ENCODE measurements at places on chromosomes 7 and 10.
A peak's percentile ranks its signal among the peaks of the same experiment; 100 is the strongest.

- DNase-seq, result no peak
Measured at GRCh38 chr10:74011770-74012169, 13.9 kb downstream of the VCL start.

DNA sequence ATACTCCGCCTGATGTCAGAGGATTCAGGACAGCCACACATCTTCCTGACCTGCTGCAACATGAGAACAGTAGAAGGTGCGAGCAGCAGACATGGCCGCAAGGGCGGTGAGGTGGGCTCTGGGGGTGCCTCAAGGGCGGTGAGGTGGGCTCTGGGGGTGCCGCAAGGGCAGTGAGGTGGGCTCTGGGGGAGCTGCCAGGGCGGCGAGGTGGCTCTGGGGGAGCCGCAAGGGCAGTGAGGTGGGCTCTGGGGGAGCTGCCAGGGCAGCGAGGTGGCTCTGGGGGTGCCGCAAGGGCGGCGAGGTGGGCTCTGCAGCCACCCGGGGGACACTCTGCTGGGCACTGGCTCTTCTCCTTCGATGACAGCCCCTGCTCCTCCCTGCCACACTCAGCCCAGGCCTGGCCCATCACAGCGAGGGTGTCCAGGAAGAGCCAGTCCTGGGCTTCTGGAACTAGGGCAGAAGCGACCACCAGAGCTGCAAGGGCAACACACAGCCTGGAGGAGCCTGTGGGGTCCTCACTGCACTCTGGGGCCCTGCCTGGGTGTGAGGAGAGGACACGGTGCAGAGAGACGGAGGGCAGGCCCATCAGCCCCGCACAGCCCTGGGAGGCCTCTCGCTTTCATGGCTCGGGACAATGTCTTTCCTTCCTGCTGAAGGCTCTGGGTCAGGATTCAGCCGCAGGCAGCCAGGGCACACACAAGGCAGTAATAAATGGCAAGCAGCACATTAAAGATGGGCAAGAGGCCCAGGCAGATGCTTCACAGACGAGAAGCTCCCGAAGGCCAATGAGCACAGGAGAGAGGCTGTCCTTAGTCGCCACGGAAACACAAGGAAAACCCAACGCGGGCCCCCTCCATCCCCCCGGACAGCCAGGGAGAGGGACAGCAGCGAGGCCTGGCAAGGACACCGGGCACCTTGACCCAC is 42.5 kb downstream of the STK32C start:
- DNase-seq, result no peak

- no peak for DNase-seq
Measured at GRCh38 chr10:17231788-17232187, 3.7 kb downstream of the VIM start.

GRCh38 chr7:2063563-2064260 is 169.0 kb downstream of the MAD1L1 start:
- DNase-seq, result no peak

DNA sequence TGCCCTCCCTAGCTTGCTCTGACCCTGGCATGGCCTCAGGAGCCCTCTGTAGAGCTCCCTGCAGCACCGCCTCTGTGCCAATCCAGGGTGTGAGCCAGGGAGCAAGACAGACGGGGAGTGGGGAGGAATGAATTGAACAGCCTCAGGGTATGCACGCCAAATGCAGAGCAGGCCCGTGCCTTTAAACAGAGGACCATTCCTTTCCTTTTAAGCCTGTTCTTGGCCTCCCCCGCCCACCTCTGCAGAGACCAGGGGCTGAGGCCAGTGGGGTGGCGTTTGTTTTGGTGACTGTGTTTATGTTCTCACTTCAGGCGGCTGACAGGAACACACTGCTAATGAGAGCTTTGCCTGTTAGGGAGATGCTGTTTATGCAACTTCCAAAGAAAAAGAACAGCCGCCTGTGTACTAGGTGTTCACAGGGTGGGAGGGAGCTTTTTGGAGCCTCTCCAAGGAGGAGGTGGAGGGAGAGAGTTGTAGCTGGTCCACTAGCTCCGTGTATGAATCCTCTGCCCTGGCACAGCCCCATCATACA is 528.1 kb upstream of the DPP6 start:
- no peak for DNase-seq

DNA sequence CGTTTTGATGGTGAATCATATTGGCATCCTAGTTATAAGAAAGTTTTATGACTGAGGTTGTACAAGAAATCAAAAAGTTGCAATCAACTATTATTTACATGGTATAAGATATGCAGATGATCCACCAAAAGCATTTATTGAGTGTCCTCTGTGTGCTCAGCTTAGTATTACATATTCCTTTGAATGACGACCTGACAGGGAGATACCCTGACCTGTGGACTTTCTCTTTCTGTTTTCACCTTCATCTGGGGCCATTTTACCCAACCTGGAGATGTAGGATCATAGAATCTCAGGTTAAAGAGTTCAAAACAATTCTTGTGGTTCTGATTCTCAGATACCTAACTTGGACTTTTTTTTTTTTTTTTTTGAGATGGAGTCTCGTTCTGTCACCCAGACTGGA is 269.1 kb upstream of the SORCS1 start:
- DNase-seq, result no peak

- DNase-seq, result no peak
Measured at GRCh38 chr10:35558276-35558675, 46.9 kb upstream of the GJD4 start.

DNA sequence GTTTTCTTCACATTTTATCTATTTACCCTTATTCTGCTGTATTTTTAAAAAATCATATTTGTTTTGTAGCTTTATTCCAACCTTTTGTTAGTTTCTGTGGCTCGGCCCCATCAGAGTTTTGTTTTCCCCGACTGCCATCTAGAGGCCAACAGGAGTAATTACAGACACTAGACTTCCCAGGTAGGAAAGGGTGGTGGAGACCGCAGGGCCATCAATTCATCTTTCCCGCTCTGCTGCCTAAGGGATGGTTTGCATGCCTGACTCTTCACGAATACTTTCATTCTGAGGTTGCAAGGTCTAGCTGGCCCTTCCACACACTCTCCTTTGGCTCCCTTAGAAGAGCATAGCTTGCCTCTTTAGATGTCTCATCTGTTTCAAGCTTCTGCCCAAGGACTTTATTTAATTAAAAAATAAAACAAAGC is 38.3 kb downstream of the LYZL2 start:
- DNase-seq, result peak; percentile 18

DNA sequence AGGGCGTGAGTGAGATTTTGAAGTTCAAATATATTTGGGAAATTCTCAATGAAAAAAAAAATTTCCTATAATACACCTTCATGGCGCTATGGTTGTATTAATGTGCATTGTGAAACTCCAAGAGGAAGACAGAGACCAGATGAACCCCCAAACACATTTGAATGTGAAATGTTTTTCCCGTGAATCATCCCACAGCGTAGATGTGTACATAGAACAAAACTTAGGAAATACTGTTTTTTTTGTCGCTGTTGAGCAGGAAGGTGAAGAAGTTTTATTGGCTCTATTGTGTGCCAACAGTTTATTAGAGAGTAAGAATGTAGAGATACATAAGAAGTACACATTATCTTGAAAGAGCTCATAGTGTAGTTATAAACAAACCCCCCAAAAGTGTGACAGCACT is 134.0 kb downstream of the KCND2 start:
- DNase-seq, result no peak

DNA sequence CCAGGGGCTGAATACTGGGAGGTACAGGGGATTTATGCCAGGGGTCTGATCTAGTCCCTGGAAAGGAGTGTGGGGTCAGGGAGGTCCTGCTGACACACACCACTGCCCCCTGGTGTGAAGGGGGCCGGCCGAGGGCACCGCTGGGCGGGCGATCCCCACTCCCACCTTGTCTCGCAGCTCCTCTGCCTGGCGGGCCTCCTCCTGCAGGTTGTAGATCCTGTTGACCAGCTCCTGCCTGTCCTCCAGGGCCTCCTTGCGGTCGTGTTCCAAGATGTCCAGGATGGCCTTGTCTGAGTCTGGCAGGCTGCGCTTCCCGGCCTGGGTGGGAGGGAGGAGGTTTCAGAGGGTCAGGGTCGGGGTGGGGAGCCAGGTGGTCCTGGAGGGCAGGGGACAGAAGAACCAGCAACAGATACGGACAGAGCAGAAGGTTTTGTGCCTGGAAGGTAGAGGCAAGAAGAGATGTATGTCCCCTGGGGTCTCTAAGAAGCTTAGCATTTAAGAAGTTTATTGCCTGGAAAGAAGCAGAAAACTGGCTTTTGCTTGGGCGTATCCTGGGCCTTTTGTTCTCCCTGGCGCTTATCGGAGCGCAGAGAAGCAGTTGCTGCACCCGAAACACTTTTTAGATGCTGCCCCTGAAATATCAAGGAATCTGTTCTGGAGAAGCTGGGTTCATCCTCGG is 94.5 kb upstream of the GNA12 start:
- DNase-seq, result no peak

DNA sequence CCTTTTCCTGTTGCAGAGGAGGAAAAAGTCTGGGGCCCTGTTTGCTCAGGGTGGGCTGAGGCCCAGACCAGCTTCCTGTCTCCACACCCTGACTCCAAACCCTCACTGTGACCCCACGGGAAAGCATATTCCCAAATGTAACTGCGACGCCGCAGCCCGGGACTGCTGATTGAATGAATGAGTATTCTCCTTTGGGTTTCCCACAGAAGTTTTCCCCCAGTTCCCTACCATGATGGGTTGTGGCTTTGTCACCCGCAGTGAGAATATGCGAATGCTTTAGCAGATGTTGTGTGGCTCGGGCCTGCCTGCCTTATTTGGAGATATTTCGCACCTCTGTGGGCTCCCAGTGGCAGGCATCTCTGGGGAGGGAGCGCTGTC is 50.6 kb downstream of the MGMT start:
- DNase-seq, result no peak

GRCh38 chr7:98662289-98662688 is 45.2 kb downstream of the NPTX2 start:
- DNase-seq, result no peak

DNA sequence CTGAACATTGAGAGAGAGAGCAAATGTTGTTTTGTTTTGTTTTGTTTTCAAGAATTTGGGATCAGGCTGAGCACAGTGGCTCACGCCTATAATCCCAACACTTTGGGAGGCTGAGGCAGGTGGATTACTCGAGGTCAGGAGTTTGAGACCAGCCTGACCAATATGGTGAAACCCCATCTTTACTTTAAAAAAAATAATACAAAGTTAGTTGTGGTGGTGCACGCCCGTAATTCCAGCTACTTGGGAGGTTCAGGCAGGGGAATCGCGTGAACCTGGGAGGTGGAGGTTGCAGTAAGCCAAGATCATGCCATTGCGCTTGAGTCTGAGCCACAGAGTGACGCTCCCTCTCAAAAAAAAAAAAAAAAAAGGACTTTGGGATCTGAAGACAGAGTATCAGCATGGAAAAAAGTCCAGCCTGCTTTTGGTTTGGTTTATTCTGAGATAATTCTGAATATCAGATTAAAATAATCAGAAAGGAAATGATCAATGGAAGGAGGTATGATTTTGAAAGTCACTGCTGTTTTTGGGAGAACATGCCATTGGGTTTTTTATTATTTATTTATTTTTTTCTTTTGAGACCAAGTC is 1.9 kb upstream of the ITIH2 start:
- DNase-seq, result no peak

GRCh38 chr10:24039897-24040296 is 169.0 kb upstream of the KIAA1217 start:
- no peak for DNase-seq

- DNase-seq, result no peak
Measured at GRCh38 chr10:13809427-13809826, 222.7 kb downstream of the PRPF18 start.

DNA sequence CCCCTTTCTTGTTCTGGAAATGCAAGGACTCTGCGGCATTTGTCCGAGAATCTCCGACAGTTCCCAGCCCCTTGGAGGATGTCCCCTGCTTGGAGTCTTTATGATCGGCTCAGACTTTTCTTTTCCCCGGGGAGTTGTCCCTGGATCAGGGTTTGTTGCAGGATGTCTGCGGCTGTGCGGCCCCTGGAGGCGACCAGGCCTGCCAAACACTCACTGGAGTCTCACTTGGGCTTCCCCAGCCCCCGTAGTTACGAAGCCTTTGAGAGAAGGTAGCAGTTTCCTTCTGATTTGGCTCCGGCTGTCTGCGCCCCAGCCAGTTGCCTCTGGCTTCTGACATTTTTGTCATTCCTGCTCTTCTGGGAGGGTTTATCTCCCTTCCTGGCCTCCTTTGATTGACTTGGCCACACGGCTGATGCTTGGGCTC is 16.1 kb downstream of the COL26A1 start:
- no peak for DNase-seq

DNA sequence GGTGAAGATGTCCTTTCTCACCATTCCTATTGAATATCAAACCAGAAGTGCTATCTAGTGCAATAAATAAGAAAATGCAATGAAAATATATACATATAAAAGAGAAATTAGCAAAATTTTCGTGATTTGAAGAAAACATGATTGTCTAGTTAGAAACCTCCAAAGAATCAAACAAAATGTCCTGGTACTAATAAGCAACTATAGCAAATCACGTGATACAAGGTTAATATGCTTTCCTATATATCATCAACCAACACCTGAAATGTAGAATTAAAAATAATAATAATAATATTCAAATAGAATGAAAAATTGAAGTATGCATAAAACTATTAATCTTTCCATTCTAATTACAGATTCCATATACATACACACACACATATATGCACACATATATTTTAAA is 183.9 kb upstream of the POM121L12 start:
- DNase-seq, result no peak

All from activated naive CD8-positive, alpha-beta T cell treated with anti-CD3 and anti-CD28 coated beads for 36 hours (primary cell).